ENCODE measurements at places on chromosomes 13 and 19. TPM values are rescaled to one million over a fixed set of nuclear protein-coding genes. Genes with fewer than 3 reads are reported as not detected.

CDC42EP5 gene
- polyA plus RNA-seq: 29.2 TPM

- no peak for DNase-seq
These were observed 26.9 kb downstream of the SULT2B1 start for GRCh38 chr19:48578891-48579290.

SNRPA gene
- polyA plus RNA-seq: 57.2 TPM

POLRMT gene
- polyA plus RNA-seq: 36.1 TPM

- DNase-seq: no peak
These were observed 614.4 kb downstream of the LIG4 start for GRCh38 chr13:107600971-107601370.

DNA sequence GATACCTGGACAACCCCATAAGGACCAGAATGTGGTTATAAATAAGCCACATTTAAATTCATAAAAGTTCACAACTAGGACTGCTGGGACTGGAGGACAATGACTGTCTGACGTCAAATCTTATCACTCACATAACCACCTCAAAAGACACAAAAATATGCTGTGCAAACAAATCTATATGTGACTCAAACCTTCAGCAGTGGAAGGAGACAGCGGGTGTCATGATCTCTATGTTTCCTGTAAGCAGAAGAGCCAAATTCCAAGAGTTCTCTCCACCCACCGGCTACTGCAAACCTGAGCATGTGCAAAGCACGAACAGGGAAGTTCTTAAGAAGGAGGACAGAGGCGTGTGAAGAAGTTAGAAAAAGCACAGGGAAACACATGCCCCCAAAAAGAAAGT, 113.2 kb downstream of the MYCBP2 start:
- no peak for DNase-seq

- DNase-seq: no peak
These were observed 12.9 kb downstream of the LONP1 start for GRCh38 chr19:5706876-5707573.

GRCh38 chr19:46892252-46893179, 31.7 kb downstream of the ARHGAP35 start:
- no peak for DNase-seq

MCEMP1 gene
- polyA plus RNA-seq: 0.14 TPM

DNA sequence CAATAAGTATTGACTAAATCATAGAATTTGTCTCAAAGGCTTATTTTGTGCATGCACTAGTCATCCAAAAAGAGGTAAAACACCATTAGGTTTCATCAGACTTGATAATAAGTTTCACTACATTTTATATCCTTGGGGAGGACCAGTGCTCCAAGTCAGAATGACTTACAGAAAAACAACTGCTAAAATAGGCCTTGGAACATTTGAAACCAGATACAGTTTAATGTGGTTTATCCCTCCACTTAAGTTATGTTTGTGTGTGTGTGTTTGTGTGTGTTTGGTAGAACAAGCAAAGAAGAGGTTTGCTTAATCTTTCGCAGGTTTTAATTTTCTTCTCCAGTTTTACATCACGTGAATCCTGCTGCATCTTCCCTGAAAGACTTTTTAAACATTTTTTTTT, 570.9 kb downstream of the PCDH9 start:
- no peak for DNase-seq

DNA sequence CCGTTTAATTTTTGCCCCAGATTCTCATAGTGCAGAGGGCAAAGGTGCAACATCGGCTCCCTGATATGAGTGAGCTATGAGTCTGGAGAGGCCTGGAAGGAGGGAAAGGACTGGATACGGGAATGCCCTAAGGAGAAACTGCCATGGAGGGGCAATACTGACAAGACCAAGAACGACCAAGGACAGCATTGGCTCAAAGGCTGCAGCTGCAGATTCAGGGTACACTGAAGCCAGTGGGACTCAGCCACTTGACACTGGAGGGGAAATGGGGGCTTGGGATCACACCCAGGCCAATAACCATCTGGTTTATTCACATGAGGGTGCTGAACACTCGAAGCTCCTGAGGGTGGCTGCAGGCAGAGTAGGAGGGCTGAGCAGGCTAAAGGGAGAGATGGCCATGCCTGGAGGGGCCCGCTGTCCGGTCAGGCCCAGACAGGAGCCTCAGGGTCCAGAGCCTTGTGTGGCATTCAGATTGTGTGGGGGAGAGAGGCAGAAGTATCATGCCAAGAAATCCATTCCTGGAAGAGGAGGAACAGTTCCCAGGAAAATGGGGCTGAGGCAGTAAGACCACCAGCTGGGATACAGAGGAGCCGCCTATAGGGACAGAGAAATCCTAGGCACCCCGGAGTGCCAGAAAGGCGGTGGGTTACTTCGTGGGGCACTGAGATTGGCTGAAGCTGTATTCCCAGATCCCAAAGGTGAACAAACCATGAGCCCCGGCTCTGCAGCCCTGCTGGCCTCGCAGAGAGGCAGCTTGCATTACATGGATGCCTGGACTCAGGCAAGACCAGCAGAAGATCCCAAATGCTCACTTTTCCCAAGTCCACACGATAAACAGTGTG, 20.7 kb downstream of the COL4A1 start:
- DNase-seq: no peak

DNA sequence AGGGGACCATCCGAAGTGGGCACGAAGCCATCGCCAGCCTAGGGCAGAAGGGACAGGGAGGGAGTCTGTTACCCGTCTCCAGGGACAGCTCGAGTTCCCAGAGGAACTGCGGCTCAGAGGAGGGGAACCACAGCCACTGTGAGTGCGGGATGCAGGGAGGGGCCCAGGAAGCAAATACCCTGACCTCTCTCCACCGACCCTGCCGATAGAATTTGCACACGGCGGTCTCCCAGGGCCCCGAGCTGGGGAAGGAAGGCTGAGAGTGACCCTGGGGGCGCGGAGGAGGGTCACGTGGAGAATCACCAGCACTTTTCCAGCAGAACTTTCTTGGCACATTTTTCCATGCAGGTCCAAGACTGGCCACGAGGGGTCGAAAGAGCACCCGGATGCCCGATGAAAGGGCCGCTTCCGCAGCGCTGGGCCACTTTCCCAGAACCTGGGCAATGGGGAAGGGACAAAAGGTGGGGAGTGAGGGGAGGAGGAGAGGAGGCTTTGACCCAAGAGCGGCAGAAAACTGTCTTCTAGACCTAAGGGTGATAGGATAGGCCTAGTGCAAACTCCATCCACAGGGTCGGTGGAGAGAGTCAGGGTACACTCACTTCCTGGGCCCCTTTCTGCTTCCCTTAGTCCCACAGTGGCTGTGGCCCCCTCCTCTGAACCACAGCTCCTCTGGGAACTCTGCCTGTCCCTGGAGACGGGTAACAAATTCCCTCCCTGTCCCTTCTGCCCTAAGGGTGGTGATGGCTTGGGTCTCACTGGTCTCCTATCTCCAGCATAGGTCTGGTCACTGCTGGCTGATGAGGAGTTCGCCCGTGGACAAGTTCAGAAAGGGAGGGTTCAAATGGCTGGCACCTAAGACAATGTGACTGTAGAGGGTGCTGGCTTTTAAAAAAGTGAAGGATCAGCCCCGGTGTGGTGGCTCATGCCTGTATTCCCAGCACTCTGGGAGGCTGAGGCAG, 5.3 kb upstream of the GPR4 start:
- peak; percentile 20 for DNase-seq

TIMM50 gene
- 49.2 TPM for polyA plus RNA-seq

- no peak for DNase-seq
These were observed 58.8 kb upstream of the C1QTNF9B start for GRCh38 chr13:23956106-23956505.

DNA sequence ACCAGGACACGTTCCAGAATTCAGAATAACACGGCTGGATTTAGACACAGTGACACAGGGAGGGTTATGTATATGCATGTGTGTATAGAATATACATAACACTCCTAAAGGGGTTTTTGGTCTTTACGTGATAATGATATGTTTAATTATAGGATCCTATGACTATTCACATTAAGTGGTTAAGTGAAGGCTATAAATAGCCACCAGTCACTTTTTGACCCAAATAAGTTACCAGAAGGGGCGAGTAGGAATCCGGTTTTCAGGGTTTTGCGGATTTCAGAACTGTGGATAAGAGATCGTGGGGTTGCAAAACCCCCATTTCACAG, 6.9 kb downstream of the ANGPTL6 start:
- no peak for DNase-seq

- DNase-seq: no peak
These were observed 29.4 kb upstream of the STK24 start for GRCh38 chr13:98606296-98606695.

DNA sequence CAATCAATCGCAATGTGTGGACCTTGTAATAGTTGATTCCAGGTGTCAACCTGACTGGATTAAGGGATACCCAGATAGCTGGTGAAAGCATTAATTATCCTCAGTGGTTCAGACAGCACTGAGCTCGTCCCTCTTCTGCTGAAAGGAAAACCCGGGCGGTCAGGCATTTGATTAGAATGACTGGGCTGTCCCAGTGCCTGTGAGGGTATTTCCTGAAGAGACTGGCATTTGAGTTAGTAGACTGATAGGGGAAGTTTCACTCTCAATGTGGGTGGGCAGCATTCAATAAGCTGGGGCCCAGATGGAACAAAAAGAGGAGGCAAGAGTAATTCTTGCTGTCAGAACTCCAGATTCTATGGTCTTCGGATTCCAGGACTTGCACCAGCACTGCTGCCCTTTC, 31.9 kb downstream of the KPNA3 start:
- no peak for DNase-seq

DNA sequence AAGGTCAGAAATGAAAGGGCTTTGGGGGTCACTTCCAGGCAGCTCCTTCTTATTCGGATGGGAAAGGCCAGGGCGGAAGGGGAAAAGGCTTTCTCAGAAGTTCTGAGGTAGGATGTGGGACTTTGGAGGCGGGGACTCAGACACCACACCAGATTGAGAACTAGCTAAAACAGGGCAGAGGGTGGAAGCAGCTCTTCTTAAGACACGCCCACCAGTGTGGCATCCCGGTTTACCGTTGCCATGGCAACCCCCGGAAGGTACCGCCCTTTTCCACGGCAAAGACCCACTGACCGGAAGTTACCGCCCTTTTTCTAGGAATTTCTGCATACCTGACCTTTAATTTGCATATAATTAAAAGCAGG, 3.8 kb upstream of the LILRA5 start:
- no peak for DNase-seq

DNA sequence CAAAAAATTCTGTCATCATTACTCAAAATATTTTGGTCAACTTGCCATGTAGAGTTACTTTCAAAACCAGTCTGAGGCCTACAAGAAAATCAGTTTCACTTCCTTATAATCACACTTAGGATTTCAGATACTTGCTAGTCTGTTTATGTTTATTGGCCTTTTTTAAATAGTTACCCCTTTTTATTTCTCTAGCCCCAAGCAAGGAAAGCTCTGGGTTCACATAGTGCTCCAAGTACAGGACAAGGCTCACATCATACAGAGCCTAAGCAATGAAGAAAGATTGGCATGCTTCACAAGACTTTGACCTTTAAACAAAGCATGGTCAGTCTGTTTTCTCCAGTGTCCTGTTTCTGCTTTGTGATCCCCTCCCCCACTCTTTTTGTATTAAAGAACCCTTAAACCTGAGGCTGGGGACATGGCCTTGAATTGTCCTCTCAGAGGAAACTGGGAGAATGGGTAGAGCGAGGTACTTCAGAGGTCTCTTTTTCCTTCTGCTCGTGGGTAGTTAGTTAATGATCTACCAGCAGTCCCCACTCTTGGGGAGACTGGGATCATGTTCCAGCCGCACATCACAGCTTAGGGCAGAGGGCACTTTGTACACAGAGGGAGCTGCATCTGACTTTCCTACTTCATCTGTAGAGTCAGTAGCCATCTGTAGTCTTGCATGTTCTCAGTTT, 30.7 kb downstream of the CEACAM1 start:
- no peak for DNase-seq

- no peak for DNase-seq
These were observed 82.9 kb downstream of the DIAPH3 start for GRCh38 chr13:60080850-60081249.

GRCh38 chr19:17575871-17576757, 20.7 kb downstream of the COLGALT1 start:
- no peak for DNase-seq

KPTN gene
- 7.5 TPM for polyA plus RNA-seq

POSTN gene
- polyA plus RNA-seq: 1,932 TPM

HRC gene
- polyA plus RNA-seq: 178 TPM

DNA sequence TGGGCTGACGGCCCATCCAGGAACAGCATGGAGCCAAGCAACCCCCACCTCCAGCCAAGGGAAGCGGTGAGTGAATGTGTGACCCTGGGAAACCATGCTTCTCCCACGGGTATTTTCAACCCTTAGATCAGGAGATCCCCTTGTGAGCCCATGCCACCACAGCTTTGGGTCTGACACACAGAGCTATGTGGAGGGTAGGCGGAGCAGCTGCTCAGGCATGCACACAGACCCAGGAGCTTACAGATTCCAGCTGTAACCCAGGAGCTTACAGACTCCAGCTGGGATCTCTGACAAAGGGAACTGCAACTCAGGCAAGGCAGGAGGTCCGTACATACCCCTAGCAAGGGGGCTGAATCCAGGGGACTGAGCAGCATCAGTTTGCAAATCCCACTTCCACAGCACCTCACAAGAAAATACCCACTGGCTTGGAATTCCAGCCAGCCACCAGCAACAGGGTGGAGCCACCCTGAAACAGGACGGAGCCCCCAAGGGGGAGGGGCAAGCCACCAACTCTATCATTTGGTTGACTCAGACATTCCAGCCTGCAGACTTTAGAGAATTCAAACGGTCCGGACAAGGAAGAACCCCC, 40.8 kb upstream of the RFXAP start:
- no peak for DNase-seq

CBLC gene
- polyA plus RNA-seq: not detected

DNA sequence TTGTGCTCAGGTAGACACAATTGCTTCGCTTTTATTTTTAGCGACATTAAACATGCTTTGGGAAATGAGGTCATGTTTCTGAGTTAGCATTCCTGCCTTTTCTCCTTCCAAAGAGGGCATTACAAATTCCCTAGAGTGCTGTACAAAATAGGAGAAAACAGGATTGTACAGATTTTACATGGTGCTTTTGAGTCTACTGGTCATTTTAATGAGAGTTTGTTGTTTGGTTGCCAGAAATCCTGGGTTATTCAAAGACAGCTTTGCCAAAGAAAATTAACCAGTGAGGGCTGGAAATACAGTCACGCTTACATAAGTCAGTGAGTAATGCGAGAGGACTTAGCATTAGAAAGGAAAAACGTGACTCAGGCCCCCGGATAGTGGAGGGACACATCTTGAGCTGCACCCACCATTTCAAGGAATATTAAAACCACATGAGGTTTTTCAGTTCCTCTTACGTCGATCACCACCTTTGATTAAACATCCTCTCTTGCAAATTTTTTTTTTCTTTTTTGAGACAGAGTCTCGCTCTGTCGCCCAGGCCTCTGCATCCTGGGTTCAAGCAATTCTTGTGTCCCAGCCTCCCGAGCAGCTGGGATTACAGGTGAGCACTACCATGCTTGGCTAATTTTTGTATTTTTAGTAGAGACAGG, 55.4 kb downstream of the SACS start:
- peak; percentile 29 for DNase-seq

SPPL2B gene
- 45.2 TPM for polyA plus RNA-seq

GRCh38 chr19:4506449-4507149, 11.7 kb downstream of the PLIN4 start:
- no peak for DNase-seq

VSTM1 gene
- 0.19 TPM for polyA plus RNA-seq

GRCh38 chr13:110455941-110456340, 105.6 kb downstream of the RAB20 start:
- no peak for DNase-seq

C5AR2 gene
- polyA plus RNA-seq: 0.47 TPM
